CD4-positive, alpha-beta T cell (primary cell): ENCODE measurements at places on chromosomes 6 and 20.

- DNase-seq, result no peak
These were observed 28.9 kb downstream of the VEGFA start for GRCh38 chr6:43798688-43799444.

GRCh38 chr6:81484251-81484650, 268.2 kb downstream of the TENT5A start:
- DNase-seq, result no peak

- DNase-seq, result no peak
These were observed 19.5 kb upstream of the MAP3K4 start for GRCh38 chr6:160972111-160972510.

GRCh38 chr6:1704711-1705110, 95.0 kb downstream of the FOXC1 start:
- DNase-seq, result no peak

DNA sequence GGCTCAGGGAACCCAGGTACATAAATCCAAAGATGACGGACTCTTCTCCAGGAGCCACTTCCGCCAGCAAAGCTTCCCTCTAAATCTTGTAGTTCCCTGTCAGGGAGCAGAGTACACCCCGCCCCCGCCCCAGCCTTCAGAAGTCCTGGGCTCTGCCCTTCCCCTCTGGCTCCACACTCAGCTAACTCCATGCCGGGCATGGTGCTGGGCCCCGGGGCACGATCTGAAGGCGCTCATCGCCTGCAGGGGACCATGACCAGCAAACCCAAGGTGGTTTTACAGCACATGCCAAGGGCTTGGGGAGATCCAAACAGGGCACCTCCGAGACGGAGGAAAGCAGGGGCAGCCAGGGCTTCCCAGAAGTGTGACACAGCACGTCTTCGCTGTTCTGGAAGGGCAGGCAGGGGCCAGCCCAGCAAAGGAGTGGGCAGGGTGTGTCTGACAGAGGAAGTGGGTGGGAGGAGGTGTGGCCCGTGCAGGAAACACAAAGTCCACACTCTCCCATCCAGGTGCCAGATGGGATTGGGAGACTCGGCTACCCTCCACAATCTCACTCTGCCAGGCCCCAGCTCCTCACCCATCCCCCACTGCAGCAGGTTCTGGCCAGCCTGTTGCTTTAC, 41.6 kb upstream of the SLC22A2 start:
- DNase-seq, result no peak

DNA sequence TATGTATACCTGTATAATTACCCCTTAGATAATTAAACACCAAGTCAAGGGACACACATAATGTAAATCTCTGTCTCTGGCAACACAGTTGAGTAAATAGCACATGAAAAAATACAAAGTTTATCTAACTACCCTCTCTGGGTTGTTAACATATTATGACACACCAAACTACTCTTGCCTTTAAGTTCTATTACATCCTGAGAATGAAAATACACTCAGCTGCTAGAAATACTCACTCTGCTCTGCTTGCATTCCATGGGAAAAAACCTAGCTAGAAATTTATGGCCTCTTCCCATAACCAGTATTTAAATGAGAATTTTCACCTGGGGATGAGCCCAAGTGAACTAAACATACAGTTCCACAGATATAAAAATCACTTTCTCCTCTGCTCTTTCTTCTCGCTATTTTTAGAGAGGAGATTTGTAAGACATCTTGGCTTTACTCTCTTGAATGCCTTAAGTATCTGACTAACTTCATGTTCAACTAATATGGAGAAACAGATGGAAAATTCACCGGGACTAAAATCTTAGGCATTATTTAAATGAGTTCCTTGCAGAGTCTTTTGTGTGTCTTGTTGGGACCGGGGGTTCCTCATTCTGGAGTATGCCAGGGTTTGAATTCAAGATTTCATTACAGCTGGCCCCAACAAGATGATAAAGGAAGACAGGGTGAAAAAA, 140.9 kb downstream of the GJA10 start:
- DNase-seq, result no peak

DNA sequence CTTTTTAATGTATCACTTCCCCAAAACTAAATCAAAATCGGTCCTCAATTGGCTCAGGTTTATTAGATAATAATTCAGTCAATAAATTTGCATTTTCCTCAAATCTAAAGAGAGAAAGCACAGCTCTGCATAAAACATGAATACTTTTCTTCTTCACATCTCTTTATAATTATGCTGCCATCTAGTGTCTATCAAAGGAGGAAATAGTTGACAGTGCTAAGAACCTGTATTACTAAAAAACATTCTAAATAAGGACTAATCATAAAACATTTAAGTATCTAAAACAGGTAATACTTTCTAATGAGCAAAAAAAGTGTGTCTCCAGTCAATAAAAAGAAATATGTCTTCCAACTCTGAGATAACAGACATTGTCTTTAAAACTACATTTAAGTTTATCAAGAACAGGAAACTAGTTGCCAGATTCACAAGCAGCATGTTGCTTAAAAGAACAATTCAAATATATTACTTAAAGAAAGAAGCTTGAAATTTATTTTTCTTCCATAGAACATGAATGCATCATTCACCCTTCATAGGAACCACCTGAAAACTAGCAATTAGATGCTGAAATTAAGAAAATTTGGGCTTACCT, 56.5 kb upstream of the DST start:
- DNase-seq, result no peak

DNA sequence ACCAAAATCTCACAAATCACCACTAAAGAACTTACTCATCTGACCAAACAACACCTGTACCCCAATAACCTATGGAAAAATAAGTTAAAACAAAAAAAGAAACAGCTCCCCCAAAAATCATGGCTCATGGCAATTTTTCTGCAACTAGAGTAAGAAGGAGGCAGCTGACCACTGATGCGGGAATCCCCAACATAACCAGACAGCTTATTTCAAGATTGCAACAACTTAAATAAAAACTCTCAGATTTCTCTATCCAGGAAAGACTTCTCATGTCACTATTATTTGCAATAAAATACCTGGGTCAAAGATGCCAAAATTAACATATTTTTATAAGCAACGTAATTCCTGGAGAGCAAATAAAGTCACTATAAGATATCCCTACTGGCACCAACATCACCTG, 128.1 kb upstream of the LY86 start:
- DNase-seq, result no peak

- no peak for DNase-seq
These were observed 2.5 kb upstream of the TMEM217 start for GRCh38 chr6:37260444-37260843.

DNA sequence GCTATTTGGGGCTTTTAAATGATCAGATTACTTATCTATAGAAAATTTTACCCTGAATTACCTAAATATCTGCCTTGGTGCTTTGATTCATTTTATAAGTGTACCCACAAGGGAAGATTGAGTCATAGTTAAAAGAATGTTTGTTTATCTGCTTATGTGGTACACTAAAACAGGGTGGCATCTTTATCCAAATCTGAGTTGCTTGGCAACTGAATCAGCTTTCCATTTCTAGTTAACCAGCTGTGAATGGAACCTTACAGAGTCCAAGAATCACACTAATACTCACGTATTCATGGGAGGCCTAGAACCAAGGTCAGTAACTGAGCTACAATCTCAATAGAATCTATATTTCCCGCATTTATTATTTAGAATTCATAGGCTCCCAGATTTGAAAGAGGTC, 44.0 kb upstream of the CAP2 start:
- no peak for DNase-seq

- DNase-seq, result no peak
These were observed at the start of gene COL21A1 for GRCh38 chr6:56246881-56247653. Gene COL21A1 (minus strand): TSS chr6:56247580. CDS start chr6:56182618, 64,962 bp downstream.

- DNase-seq, result peak; percentile 44
These were observed 8.2 kb upstream of the CCDC167 start for GRCh38 chr6:37507690-37508421.

GRCh38 chr6:13383328-13384163, 55.2 kb upstream of the TBC1D7 start:
- DNase-seq, result no peak
